ENCODE measurements at places on chromosomes 13 and 19.

GRCh38 chr13:48892053-48892687 lies 83.5 kb upstream of the FNDC3A start:
- no peak for DNase-seq

DNA sequence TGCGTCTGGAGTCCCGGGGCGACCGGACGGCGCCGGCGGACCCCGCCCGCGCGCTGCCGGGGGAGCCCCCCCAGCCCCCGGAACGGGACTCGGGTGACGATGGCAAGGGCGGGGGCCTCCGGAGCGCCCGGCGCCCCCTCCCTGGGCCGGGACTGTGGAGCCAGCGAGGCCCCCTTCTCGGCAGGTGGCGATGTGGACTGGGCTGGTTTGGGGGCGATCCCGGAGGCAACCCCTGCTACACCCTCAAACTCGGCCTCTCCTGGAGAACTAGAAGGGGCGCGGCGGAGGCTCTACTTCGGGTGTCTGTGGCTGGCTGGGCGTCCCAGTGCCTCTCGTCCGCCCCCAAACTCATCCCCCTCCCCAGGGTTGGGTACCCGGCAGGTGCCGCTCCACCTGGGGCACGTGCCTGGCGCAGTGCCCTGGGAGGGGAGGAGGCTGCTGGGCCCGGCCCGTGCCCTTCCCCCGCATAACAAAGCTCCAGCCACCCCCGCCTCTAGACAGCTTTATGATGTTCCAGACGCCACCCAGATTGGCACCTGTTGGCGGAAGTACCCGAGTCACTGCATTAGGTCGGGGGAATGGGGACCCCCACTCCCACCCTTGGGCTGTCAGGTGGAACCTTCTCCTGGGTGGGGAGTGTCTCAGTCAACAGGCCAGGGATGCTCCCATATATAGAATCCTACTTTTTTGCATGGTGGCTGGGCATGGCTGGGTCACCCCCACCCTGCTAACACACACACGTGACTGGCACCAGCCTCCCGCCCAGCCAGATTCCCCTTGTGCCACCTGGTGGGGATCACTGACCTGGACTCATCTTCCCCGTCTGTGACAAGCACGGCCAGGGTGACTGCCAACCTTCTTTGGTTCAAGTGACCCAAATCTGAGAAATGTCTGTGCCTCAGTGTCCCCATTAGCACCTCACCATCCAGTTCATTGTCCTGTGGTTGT lies 722 bp downstream of the PKN1 start:
- peak; percentile 57 for DNase-seq

GRCh38 chr19:5001615-5002014 lies 32.7 kb downstream of the KDM4B start:
- no peak for DNase-seq

DNA sequence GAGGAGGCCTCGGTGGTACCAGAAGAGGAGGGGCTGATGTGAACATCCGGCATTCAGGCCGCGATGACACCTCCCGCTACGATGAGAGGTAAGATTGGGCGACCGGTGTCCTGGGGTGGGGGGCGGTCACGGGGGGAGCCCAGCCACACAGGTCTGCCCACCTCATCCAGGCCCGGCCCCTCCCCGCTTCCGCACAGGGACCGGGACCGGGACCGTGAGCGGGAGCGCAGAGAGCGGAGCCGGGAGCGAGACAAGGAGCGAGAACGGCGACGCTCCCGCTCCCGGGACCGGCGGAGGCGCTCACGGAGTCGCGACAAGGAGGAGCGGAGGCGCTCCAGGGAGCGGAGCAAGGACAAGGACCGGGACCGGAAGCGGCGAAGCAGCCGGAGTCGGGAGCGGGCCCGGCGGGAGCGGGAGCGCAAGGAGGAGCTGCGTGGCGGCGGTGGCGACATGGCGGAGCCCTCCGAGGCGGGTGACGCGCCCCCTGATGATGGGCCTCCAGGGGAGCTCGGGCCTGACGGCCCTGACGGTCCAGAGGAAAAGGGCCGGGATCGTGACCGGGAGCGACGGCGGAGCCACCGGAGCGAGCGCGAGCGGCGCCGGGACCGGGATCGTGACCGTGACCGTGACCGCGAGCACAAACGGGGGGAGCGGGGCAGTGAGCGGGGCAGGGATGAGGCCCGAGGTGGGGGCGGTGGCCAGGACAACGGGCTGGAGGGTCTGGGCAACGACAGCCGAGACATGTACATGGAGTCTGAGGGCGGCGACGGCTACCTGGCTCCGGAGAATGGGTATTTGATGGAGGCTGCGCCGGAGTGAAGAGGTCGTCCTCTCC lies 6.3 kb upstream of the LIN7B start:
- DNase-seq = no peak

- DNase-seq = peak; percentile 63
Observed at GRCh38 chr13:48542581-48543341, 9.9 kb upstream of the RCBTB2 start.

DNA sequence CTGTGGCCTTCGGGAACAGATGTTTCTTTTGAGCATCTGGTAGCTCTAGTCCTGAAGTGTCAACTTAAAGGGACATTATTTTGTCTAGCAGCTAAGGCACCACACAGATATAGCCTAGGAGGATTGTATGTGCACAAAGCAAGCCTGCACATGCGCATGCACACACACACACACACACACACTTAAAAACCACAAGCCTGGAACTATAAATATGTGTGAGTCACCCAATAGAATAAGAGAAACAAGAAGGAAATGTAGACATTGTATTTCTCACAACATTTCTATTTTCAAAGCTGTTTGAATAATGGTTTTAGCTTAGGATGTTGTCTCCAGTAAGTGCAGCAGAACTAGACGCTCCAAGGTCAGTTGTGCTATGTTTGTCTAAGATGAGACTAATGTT lies 516.5 kb downstream of the SUCLA2 start:
- DNase-seq = no peak

DNA sequence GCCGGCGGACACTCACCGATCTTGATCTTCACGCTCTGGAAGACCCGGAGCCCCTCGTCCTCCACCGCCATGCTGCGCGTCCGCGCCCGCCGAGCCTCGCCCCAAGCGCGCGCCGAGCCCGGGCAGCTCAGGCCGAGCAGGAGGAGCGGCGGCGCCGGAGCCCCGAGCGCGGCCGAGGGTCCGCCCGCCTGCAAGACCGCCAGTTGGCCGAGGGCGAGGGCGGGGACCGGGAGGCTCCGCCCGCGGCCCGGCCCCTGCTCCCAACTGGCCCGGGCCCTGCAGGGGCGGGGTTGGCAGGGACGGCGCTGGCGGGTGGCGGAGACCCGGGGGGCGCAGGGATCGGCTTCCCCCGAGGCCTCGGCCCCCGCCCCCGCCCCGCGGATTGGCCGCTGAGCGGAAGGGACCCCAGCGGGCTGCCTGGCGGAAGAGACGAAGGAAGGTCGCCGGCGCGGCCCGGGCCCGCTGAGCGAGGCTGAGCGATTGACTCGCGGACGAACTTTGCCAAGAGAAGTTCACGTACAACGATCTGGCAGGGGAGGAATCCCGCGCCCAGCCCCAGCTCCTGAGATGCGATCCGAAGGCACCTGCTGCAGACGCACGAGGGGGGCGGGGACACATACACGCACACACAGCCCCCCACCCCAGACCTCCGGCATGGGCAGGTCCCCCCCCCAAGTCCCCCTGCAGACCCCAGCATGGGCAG lies at the start of gene RASA3:
RASA3 (minus strand) TSS at position 205 of the 703 bp plus-strand sequence; CDS start at position 71, 134 bp downstream.
- DNase-seq = peak; percentile 69

GRCh38 chr13:35485424-35485823 lies 8.9 kb upstream of the MAB21L1 start:
- DNase-seq = no peak

DNA sequence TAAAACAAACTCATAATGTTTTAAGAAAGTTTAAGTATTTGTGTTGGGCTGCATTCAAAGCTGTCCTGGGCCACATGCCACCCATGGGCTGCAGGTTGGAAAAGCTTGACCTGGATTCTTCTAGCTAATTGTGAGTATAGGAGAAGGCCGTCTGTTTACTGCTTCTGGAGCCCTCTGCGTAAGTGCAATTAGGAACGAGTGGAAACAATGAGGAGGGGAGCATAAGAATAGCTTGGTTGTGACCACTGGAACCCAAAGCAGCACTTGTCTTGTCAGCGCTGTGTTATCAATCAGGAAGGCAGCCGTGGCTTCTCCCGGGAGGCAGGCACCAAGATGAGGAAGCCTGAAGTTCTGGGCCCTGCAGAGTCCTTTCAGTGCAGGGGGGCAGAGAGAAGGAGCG lies 110.4 kb upstream of the MBNL2 start:
- DNase-seq = no peak

- peak; percentile 90 for DNase-seq
Observed at GRCh38 chr19:29941828-29942403, at the start of gene URI1. Gene URI1 (plus strand): TSS chr19:29942239. CDS start chr19:29942548, 309 bp downstream.

DNA sequence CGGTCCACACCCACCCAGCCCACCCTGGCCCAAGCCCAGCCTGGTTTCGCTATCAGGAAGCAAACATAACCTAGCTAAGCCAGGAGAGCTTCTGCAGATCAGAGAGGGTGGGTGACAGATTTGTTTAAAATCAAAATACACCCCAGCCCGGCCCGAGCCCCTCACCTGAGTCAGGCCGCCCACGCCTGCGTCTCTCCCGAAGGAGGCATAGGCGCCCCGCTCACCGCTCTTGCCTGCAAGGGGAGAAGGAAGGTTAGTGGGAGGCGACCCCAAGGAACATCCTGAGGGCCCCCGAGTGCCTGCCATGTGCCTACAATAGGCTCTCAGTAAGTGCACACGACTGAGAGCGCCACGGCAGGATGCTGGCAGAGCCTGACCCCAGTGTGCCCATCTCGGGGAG lies 21.9 kb upstream of the UQCR11 start:
- DNase-seq = no peak

DNA sequence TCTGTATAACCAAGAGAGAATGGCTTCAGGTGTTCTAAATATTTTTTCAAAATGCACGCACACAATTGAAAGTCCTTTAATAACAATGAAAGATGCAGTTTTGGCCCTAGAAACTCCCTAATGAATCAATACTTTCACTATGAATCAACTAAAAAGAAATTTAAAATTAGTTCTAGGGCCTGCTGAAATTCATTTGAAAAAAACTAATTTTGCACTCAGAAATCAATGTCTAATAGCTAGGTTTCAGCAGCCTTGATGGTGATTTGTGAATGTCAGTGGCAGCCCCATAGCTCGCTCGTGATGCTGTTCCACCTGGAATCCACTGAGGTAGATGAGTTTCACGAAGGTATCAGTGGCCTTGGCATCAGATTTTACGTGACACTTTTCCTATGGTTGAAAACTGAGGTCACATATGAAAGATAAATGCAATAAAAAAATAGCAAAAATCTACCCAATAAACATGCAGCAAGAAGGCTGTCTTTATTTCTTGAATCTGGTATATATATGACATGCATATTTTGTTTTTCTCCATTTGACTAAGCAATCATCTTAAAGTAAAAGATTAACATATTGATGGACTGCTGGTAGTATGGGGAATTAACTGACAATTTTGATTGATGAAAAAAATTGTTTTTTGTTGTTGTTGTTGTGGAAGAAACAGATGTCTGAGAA lies 141.0 kb downstream of the AKAP11 start:
- DNase-seq = no peak

DNA sequence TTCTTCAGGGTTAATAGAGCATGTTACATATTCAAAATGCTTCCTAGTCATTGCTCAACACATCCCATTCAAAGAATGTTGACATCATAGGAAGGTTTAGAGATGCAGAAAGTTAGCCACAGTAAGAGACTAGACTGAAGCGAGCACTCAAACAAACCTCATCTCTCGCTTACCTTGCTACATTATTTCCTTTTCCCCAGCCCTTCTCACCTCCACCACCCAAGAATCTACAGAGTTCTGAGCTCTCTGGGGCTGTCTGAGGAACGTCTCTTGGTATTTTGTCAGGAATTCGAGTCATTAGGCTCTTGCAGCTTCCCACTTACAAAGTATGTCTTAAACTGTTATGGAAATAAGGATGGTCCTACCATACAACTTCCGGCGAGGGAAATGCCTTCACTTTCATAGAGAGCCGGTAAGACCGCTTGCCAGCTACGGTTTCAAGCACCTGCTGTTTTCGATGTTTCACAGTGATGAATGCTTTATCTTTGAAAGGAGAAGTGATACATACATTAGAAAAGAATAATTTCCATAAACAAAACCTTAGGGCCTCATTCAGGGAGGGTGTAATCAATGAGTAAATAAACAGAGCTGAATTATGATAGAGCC lies 65.1 kb downstream of the FLT1 start:
- DNase-seq = no peak

GRCh38 chr19:46979126-46980105 lies 40.2 kb upstream of the NPAS1 start:
- DNase-seq = no peak

GRCh38 chr13:35732565-35732964 lies 256.1 kb upstream of the MAB21L1 start:
- DNase-seq = no peak

GRCh38 chr19:39196860-39197562 lies at the start of gene NCCRP1:
Gene NCCRP1 (plus strand): TSS chr19:39196964. CDS start chr19:39196983, 19 bp downstream.
- peak; percentile 47 for DNase-seq

DNA sequence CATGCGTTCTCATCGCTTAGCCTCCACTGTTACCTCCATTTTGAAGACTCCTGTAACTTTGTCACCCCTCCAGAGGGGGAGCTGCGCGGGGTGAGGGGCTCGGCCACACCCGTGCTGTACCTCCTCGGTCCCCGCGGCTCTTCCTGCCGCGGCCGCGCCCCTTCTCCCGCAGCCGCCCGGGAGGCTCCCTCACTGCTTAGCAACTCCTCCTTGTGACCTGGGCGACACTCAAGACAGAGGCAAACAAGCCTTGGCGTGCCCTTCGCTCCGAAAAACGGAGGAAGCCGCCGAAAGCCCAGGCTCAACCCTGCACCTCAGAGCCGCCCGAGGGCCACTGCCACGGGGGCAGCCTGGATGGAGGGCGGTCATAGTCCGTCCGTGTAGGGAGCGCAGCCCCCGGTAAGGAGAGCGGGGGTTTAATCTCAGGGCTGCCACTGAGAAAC lies 494.3 kb downstream of the FOXO1 start:
- DNase-seq = no peak

GRCh38 chr13:45807520-45808099 lies 43.9 kb downstream of the SIAH3 start:
- DNase-seq = peak; percentile 47

- DNase-seq = no peak
Observed at GRCh38 chr13:75788481-75788981, 152.4 kb downstream of the LMO7 start.

- DNase-seq = no peak
Observed at GRCh38 chr13:112562254-112562653, 25.7 kb downstream of the TUBGCP3 start.

DNA sequence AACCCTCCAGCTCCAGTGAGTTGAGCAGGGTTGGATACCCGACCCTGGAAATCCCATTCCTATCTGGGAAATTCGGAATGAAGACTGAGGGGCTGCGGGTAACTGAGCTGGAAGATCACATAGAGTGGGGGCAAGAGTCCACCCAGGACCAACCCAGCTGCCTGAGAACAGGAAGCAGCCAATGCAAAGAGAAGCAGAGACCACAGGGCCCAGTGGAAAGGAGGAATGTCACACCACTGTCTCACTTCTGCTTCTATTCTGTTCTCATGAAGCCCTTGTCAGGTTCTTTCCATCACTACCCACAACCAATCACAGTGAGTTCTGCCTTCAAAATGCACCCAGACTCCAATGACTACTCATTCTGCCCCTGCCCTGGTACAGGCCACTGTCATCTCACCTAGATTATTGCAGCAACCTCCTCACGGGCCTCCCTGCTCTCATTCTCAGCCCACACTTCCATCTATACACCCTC lies 15.3 kb downstream of the DYRK1B start:
- DNase-seq = no peak
